Muscle of leg (tissue), 16 donors: ENCODE measurements at places on chromosomes 4 and X.

GRCh38 chr4:145452447-145453162 lies 29.0 kb upstream of the SMAD1 start:
- no peak for DNase-seq

- DNase-seq, result no peak
Measured at GRCh38 chrX:136112778-136113177, 34.6 kb upstream of the FHL1 start.

- no peak for DNase-seq
Measured at GRCh38 chr4:98908703-98909262, 20.1 kb downstream of the EIF4E start.

DNA sequence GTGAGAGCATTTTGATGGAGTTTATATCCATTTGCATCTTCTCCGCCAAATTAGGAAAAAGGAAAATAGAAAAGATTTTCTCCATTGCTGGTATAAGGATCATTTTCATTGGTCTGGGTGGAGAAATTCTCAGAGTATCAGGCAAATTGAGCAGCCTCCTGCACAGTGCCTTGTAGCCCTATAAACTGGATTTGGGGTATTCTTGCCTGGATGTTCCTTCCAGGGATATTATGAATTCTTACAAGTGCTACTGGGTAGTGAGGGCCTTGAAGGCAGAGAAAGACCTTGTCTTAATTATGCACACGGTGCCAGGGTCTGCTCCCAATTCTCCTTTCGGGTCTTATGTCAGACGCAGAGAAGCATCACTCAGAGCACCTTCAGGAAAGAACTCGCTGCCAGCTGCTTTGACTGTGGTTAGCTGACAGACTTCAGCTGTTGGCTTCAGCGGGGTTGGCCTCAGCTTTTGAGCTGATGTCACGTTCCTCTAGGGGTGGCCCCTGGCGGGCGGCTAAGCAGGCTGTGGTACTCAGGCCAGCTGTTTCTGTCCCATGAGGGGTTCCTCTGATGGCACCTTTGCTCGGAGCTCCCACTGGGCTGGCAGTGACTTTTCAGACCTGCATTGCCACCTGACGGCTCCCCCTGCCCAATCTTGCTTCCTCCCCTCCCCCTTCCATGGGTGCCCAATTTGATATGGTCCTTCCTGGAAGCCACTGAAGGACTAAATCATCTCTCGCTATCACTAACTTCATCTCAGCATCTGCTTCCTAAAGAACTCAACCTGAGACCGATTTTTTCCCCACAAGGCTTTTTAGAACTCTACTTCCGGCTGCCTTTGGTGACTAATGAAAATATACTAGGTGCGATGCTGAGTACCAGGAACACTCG lies 519.5 kb downstream of the BCOR start:
- peak; percentile 57 for DNase-seq

- DNase-seq, result no peak
Measured at GRCh38 chr4:7333801-7334421, 100.8 kb downstream of the PSAPL1 start.

- no peak for DNase-seq
Measured at GRCh38 chr4:39480902-39481695, 22.2 kb downstream of the LIAS start.

DNA sequence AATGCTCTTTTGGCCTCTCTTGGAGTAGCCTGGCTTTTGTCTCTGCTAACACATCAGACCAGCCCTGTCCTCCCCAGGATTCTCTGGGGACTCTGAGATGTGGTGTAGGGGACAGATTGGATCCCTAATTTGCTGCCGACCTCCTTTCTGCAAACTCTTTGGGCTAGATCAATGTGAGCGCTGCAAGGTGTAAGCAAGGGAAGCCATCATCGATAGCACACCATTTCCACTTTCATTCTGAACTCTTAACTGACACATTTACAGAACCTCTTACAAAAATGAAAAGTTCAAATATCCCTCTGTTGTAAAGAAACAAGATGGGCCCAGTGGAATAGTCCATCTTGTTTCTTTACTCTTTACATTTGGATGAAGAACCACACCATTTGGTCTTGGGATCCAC lies 46.6 kb downstream of the PGRMC2 start:
- no peak for DNase-seq

DNA sequence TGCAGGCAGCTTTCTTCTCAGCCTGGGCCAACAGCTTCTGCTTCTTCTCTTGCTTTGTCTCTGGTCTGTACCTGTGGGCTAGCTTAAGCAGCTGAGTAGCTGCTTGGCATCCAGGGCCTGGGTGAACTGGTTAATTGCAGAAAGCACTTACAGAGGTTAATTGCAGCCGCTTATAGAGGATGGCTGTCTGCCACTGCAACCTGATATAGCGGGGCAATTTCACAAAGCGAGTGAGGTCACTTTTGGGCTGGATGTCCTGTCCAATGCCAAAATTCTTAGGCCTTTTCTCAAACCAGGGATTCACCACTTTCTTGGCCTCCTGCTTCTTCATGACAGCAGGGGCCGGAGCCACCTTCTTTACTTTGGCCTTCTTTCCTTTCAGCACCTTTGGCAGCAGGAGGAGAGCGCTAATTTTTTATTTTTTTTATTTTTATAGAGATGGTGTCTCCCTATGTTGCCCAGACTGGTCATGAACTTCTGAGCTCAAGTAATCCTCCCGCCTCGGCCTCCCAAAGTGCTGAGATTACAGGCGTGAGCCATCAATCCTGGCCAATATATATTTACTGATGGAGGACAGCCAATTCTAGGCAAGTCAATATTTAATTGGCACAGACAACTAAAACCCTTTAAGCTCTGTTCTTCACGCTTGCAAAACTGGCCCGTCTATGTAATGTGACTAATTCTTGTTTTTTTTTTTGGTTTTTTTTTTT lies 61.0 kb downstream of the ENOPH1 start:
- DNase-seq, result peak; percentile 39

GRCh38 chrX:74280759-74281158 lies 23.2 kb upstream of the ZCCHC13 start:
- no peak for DNase-seq

DNA sequence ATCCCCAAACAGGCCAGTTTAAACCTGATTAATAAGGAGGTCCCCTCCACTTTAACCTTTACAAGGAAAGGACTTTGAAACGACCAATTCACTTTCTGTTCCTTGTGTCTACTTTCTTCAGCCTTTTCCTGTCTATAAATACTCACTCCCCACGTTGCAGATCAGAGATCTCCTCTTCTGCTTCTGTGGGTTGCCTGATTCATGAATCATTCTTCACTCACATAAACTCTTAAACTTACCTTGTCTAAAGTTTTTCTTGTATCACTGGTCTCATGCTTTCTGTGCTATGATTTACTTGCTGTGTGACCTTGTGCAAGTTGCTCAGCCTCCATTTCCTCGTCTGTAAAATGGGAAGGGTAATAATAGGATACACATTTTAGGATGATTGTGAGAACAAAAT lies 236.1 kb downstream of the QDPR start:
- no peak for DNase-seq

DNA sequence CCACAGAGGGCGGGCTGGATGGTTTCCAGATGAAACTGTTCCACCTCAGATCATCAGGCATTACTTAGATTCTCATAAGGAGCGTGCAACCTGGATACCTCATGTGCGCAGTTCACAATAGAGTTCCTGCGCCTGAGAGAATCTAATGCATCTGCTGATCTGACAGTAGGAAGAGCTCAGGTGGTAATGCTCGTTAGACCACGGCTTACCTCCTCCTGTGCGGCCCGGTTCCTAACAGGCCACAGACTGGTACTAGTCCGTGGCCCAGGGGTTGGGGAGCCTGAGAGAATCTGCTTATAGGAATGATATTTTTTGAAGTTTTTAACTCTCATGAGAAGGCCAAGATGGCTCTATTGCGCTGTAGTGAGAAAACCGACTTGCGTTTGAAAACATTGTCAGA lies 5.4 kb downstream of the NCAPG start:
- DNase-seq, result no peak

- DNase-seq, result no peak
Measured at GRCh38 chrX:56397636-56398035, 165.5 kb downstream of the KLF8 start.

- DNase-seq, result no peak
Measured at GRCh38 chr4:47419296-47419695, 44.2 kb downstream of the COMMD8 start.

DNA sequence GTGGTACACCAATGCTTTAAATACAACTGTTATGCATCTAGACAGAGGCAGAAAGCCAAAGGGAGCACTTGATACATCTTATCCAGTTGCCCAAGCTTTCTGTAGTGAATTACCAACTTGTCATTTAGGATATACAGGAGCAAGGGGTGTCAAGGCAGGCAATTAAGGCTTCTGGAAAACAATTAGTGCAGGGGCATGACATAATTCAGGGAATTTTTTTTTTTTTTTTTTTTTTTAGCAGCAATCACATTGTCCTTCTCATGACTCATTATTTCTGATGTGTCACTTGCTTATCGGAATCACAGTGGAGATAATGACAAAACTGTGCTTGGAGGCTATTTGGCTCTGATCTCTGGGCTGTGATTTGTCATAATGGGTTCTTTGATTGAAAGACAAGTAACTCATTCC lies 259.5 kb downstream of the ARHGAP24 start:
- DNase-seq, result peak; percentile 48

GRCh38 chr4:171049380-171049779 lies 763.8 kb upstream of the GALNTL6 start:
- DNase-seq, result no peak

GRCh38 chr4:140286456-140286855 lies 87.0 kb upstream of the SCOC start:
- DNase-seq, result no peak

DNA sequence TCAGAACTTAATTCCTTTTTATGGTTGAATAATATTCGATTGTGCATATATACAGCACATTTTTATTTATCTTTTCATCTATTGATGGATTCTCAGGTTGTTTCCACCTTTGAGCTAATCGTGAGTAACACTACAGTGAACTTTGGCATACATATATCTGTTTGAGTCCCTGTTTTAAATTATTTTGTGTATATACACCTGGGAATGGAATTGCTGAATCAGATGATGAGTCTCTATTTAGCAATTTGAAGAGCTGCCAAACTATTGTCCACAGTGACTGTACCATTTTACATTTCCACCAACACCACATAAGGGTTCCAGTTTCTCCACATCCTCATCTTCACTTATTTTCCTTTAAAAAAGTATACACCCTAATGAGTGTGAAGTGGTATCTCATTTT lies 166.2 kb upstream of the FGF13 start:
- DNase-seq, result no peak

- no peak for DNase-seq
Measured at GRCh38 chrX:50613846-50614245, 143.2 kb upstream of the DGKK start.

- no peak for DNase-seq
Measured at GRCh38 chr4:92182736-92183407, 120.9 kb upstream of the GRID2 start.

DNA sequence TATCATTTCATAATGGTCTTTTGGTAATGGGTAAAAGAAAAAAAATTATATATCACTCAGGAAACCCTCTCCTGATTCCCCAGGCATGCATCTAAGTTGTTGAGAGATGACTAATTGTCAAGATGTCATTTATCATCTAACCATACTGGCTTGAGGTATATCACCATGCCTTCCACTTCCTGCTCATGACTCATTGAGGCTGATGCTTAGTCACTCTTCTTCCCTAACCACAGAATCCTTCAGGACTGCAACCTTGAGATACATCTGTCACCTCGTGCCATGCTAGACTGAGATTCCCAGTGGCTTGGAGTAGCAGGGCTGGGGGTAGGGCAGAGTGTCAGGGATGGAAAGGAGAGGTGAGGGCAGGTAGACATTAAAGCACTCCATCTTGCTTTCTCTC lies 782.5 kb upstream of the INTU start:
- no peak for DNase-seq
